CD4-positive, alpha-beta memory T cell (primary cell): ENCODE measurements at places on chromosomes 1 and 21. TPM values are rescaled to one million over a fixed set of nuclear protein-coding genes. Genes with fewer than 3 reads are reported as not detected.
A peak's percentile ranks its signal among the peaks of the same experiment; 100 is the strongest.

DNA sequence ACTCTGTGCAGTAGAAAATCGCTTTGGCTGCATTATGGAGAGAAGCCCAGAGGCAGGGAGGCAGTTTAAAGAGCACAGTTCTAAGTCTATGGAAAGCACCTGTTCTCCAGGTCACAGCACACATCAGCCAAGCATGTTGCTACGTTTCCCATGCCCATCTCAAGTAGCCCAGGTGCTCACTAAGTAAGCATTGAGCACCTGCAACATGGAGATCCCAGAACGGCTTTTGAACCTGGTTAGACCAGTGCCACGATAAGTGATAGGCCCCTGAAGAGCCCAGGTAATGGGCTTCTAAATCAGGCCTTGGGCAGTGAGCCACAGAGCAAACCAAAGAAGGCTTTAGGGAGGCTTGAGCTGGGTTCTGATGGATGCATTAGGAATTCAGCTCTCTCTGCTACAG, 186.2 kb downstream of the C1orf94 start:
- H3K27ac ChIP-seq: no peak overlapping the region
- peaks cover 4% of the 10 kb centered on the region for H3K27me3 ChIP-seq
- no peaks in the 10 kb centered on the region for H3K4me1 ChIP-seq
- DNase-seq: no peak

GRCh38 chr1:74508449-74508848, 4.0 kb downstream of the LRRC53 start:
- H3K4me3 ChIP-seq: no peak overlapping the region
- no peaks in the 10 kb centered on the region for H3K4me1 ChIP-seq
- no peaks in the 10 kb centered on the region for H3K36me3 ChIP-seq
- H3K27ac ChIP-seq: no peak overlapping the region
- no peaks in the 10 kb centered on the region for H3K27me3 ChIP-seq
- DNase-seq: no peak

DNA sequence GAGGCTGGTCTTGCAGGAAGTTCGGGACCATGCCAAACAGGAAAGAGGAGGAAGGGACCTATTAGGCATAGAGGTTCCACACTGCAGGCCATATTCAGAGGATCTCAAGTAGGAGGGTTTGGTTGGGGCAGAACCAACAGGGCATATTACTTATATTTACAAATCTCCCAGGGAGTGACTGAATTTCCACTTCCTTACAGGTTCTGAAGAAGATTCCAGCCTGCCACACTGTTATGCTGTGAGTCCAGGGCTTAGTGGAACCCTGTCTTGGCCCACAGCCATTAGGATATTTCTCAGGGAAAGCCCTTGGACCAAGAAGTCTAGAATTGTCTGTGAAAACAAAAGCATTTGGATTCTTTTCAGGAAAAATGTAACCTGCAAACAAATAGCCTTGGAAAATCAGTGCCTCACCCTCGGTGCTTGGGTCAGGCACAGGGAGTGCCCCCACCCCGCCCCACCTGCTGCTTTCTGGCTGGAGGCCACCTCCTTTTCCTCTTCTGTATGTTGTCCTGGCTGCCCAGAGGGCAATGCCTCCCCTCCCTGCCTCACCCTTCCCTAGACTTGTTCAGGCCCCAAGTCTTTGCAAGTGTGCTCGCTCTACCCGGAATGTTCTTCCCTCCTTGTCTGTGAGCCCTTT, 41.0 kb upstream of the JUN start:
- no peak overlapping the region for H3K27ac ChIP-seq
- H3K4me1 ChIP-seq: no peaks in the 10 kb centered on the region

DNA sequence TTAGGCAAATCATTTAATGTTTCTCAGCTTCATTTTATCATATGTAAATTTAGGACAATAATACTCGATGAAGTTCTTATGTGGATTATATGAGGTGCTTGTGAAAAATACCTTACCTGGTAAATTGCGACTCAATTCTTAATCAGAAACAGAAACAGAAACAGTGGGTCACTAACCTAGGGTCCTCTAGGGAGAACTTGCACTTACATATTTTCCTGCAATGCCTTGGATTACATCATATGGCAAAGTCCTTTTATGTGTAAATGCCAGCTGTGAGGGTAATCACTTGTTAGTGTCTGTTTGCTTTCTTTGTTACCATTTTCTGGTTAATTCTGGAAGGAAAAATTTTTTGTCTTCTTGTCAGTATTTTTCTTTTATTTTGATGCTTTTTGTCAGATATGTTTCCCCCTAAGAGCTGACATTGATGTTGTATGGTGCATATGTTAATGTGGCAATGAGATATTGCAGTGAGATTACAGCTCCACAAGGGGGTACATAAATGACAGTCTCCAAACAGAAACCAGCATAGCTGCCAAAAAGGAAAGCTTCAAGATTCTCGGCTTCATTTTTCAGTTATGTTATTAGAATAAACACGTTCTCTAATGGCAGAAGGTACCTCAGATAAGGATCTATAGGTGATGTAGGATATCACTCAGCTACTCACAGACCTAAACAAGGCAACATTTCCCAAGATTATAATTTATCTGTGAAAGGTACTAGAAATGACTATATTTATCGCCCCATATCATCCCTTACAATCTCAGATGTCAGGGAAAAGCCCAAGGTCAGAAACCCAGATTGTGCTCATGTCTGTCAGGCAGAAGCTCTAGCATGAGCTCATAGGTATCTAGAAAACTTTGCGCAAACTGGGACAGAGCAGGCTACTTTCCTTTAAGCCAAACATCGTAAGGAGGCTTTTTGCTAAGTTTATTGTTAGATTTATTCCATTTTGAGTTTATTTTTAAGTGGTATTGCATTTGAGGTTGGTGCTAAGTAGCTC, 119.9 kb downstream of the FASLG start:
- H3K27ac ChIP-seq: no peak overlapping the region
- H3K4me1 ChIP-seq: peaks cover 11% of the 10 kb centered on the region
- H3K36me3 ChIP-seq: no peaks in the 10 kb centered on the region
- H3K27me3 ChIP-seq: no peaks in the 10 kb centered on the region
- no peak for DNase-seq

GRCh38 chr1:46718340-46718726, 581 bp downstream of the EFCAB14 start:
- peak overlapping the region; percentile 72 for H3K4me3 ChIP-seq
- peak overlapping the region; percentile 88 for H3K27ac ChIP-seq
- no peak for DNase-seq
- H3K4me1 ChIP-seq: peaks cover 44% of the 10 kb centered on the region

NFASC gene
- not detected for total RNA-seq

DNA sequence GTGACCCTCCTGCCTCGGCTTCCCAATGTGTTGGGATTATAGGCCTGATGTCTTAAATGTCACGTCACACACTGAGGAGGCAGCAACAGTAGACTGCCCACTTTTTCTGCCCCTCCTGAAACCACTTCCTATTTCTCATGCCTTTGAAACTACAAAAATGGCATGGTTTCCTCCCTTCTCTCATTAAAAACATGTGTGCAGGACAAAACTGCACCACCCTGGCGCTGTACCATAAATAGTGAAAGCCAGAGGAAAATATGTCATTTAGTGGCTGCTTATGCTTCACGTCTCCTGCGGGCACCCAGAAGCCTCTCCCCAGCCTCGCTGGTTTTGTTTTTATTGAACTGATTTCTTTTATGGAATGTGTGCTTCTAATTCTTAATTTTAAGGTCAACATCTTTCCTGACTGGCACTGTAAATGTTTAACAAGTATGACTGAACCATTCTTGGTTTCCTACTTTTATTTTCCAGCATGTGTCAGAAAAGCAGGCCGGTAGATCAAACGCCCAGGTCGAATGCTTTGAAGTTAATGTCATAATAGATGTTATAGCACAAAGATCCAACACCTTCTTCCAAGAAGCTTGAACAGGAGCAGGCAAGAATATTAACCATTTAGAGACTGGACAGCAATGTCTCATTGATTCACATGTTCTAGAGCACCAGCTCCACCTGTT, 59.6 kb upstream of the C1orf87 start:
- no peaks in the 10 kb centered on the region for H3K4me1 ChIP-seq
- H3K27me3 ChIP-seq: no peaks in the 10 kb centered on the region
- H3K36me3 ChIP-seq: no peaks in the 10 kb centered on the region
- no peak for DNase-seq
- no peak overlapping the region for H3K27ac ChIP-seq

NCMAP gene
- not detected for total RNA-seq

- peaks cover 11% of the 10 kb centered on the region for H3K27me3 ChIP-seq
- no peaks in the 10 kb centered on the region for H3K36me3 ChIP-seq
- no peak overlapping the region for H3K27ac ChIP-seq
Observed at GRCh38 chr1:1063945-1064831, 9.9 kb downstream of the RNF223 start.

- DNase-seq: no peak
- H3K27me3 ChIP-seq: no peaks in the 10 kb centered on the region
- H3K27ac ChIP-seq: no peak overlapping the region
- H3K4me3 ChIP-seq: no peak overlapping the region
- no peaks in the 10 kb centered on the region for H3K36me3 ChIP-seq
Observed at GRCh38 chr1:34994878-34995277, 9.7 kb upstream of the TMEM35B start.

GRCh38 chr1:152182944-152183361, 23.9 kb upstream of the RPTN start:
- H3K27me3 ChIP-seq: no peaks in the 10 kb centered on the region
- H3K27ac ChIP-seq: no peak overlapping the region
- DNase-seq: no peak
- no peaks in the 10 kb centered on the region for H3K4me1 ChIP-seq
- H3K36me3 ChIP-seq: no peaks in the 10 kb centered on the region

- H3K27ac ChIP-seq: no peak overlapping the region
- DNase-seq: no peak
- H3K27me3 ChIP-seq: no peaks in the 10 kb centered on the region
Observed at GRCh38 chr1:81590171-81590570, 210.6 kb upstream of the ADGRL2 start.

DNA sequence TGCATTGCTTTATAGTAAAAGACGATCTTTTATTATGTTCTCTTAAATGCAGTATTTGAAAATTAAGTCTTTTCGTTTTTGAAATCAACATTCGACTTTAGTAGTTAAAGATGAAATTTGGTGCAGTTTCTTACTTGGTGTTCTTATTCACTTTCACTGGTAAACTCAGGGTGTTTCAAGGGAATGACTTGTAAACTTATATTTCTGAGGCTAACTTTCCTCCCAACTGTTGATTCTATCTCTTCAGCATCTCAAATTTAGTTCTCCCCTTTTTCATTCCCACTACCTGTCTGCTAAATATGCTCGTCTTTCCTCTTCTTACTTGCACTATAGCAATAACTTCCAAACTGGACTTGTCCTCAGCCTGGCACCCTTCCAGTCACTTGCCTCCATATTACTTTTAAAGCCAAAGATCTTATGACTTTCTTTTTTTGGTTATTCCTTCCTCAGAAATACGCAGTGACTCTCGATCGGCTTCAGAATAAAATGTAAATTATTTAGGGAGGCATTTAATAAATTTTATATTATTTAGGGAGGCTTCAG, 988 bp downstream of the SLC35A3 start:
- no peaks in the 10 kb centered on the region for H3K27me3 ChIP-seq
- no peak for DNase-seq
- H3K27ac ChIP-seq: peak overlapping the region; percentile 75
- peak overlapping the region; percentile 74 for H3K4me3 ChIP-seq

GRCh38 chr1:35748326-35748725, 21.5 kb downstream of the CLSPN start:
- no peaks in the 10 kb centered on the region for H3K36me3 ChIP-seq
- H3K4me1 ChIP-seq: no peaks in the 10 kb centered on the region
- H3K27ac ChIP-seq: no peak overlapping the region
- no peak overlapping the region for H3K4me3 ChIP-seq

DNA sequence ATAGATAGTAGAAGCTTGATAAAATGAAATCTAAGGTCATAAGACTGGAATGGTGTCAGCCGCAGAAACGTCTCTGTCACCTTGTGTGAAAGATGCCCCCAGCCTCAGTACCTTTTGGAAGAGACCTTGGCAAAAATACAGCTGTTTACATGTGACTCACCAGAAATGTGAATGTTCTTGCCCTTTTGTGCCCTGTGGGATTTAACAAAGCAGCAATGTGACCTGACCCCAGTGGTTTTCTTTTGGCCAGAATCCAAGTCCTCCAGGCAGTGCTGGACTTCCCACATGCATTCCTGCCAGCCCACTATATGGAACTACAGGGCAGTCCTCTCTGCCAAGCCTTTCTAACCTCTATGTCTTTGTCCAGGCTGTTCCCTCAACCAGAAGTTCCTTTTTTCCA, 27.2 kb upstream of the LRRC8C start:
- no peak for DNase-seq
- H3K4me1 ChIP-seq: peaks cover 95% of the 10 kb centered on the region
- H3K36me3 ChIP-seq: no peaks in the 10 kb centered on the region
- peak overlapping the region; percentile 84 for H3K27ac ChIP-seq
- no peaks in the 10 kb centered on the region for H3K27me3 ChIP-seq

S100A9 gene
- total RNA-seq: 7.4 TPM

DNA sequence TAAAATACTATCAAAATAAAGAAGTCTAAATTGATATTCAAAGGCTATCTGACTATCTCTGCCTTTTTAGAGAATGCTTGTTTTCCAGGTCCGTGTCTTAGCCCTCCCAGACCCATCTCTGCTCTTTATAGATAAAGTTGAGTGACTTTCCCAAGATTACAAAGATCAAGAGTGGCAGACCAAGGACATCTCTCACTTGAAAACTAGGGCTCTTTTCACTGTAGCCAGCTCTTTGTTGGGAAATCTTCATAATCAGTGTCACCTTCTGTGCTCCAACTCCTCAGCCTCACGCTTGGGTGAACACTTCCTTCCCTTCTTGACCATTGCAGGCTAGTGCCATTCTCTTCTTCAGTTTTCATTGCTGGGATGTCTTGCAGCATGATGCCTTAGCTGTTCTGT, 211.1 kb downstream of the PBX1 start:
- no peak overlapping the region for H3K27ac ChIP-seq
- H3K27me3 ChIP-seq: no peaks in the 10 kb centered on the region
- H3K4me3 ChIP-seq: no peak overlapping the region

BLZF1 gene
- total RNA-seq: 20.0 TPM

- peaks cover 2% of the 10 kb centered on the region for H3K4me1 ChIP-seq
- no peak overlapping the region for H3K27ac ChIP-seq
- peaks cover 12% of the 10 kb centered on the region for H3K27me3 ChIP-seq
- H3K36me3 ChIP-seq: no peaks in the 10 kb centered on the region
- DNase-seq: no peak
Observed at GRCh38 chr1:178098262-178098661, 4.4 kb downstream of the RASAL2 start.

PUSL1 gene
- 27.9 TPM for total RNA-seq

- H3K4me3 ChIP-seq: no peak overlapping the region
- no peaks in the 10 kb centered on the region for H3K4me1 ChIP-seq
- H3K27ac ChIP-seq: no peak overlapping the region
- H3K36me3 ChIP-seq: no peaks in the 10 kb centered on the region
- DNase-seq: no peak
Observed at GRCh38 chr1:94611681-94612475, 70.3 kb upstream of the F3 start.

OLFML2B gene
- total RNA-seq: 0.58 TPM

GRCh38 chr1:26280333-26281042, 602 bp downstream of the SH3BGRL3 start:
- peak; percentile 6 for DNase-seq
- peaks cover 94% of the 10 kb centered on the region for H3K4me1 ChIP-seq
- peaks cover 12% of the 10 kb centered on the region for H3K36me3 ChIP-seq
- peak overlapping the region; percentile 82 for H3K27ac ChIP-seq
- peak overlapping the region; percentile 92 for H3K4me3 ChIP-seq
- H3K27me3 ChIP-seq: no peaks in the 10 kb centered on the region

OLIG2 gene
- total RNA-seq: not detected
